ENCODE measurements at places on chromosomes 12 and 14. TPM values are rescaled to one million over a fixed set of nuclear protein-coding genes. Genes with fewer than 3 reads are reported as not detected.

Gene CMKLR1
- 4.5 TPM for total RNA-seq

Gene TMPRSS12
- total RNA-seq = 1.4 TPM

Gene SLC10A1
- not detected for total RNA-seq

DNA sequence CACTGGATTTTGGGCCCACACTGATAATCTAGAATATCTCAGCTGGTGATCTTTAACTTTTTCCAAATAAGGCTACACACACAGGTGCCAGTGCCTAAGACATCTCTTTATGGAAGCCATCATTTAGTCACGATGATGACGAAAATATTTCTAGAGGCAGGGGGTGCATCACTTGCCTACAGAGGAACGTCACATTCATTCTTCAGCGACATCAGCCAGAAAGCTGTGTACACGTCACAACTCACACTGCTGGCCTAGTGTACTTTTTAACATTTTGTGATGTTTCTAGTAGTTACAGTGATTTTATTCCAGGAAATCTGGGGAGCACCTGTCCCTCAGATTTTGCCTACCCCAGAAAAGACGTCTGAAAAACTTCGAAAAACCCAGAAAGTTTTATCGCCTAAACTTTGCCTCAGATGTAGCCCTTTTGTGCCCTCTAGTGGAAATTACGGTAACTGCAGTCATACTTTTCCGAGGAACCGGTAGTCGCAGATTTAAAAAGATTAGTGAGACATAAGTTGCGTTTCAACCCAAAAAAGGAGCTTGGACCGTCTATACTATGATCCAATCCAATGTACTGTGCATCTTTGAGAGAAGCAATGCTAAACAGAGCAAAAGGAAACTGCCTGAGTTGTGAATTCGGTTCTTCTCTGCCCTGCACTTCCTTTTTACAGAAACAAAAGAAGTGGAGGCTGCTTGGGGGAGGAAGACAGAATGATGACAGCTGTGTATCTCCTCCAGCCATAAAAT lies 64.3 kb upstream of the STON2 start:
- DNase-seq = no peak

GRCh38 chr12:20245491-20245890 lies 122.8 kb upstream of the PDE3A start:
- DNase-seq = no peak

- DNase-seq = no peak
Measured at GRCh38 chr14:63863004-63863403, 10.2 kb downstream of the SYNE2 start.

Gene KCNA5
- total RNA-seq = 0.62 TPM

- no peak for DNase-seq
Measured at GRCh38 chr14:95149441-95149840, 7.9 kb downstream of the DICER1 start.

DNA sequence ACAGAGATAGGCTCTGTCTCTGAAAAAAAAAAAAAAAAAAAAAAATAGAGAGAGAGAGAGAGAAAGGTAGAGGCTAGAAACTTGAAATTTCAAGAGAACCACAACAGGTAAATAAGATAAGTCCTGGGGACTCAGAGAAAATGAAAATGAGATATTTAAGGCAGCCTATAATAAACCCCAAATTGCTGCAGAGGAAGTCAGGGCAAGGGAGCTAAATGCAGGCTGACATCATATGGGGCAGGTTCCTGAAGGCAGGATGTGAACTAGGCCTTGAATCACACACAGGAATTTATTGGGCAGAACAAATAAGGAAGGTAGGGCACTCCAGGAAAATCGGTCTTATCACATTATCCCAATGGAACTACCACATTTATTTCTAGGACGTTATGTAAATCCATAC lies 54.9 kb upstream of the NUDT4 start:
- no peak for DNase-seq

Gene NID2
- 0.17 TPM for total RNA-seq

DNA sequence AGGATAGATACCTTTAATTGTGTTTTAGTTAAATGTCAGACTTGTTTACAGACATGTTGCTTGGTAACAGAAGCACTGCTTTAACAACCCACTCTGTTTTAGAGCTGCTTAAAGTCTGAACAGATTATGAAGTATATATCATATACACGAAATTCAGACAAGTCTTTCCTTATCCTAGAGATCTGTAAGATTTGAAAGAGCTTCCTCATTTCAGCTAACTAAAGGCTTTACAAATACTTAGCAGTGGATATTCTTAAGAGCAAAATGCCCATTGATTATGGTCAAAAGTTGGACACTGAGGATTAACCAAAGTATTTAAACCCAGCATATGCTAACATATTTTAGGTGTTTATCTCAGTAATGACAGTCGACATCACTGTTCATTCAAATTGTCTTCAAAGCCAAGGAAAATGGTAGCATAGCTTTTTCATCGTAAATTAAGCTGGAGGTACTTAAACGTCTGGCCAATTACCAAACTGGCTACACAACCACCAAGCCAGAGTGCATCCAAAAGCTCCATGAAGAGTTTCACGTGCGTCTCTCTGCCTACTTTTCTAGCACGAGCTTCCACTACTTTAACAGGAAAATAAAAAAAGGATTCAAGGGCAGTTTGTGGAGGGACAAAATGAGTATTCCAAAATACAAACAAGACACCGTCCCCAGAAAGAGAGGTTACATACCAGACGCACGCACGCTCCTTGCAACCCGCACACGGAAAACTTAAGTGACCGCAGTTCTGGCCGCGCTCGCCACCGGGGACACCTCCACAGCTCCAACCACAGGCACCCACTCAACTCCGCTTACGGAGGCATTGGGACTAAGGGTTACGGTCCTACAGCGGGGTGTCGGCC lies 565 bp downstream of the CEP83 start:
- DNase-seq = no peak

GRCh38 chr14:90585106-90585505 lies 188.3 kb downstream of the CALM1 start:
- DNase-seq = no peak

Gene GPR84
- total RNA-seq = not detected

DNA sequence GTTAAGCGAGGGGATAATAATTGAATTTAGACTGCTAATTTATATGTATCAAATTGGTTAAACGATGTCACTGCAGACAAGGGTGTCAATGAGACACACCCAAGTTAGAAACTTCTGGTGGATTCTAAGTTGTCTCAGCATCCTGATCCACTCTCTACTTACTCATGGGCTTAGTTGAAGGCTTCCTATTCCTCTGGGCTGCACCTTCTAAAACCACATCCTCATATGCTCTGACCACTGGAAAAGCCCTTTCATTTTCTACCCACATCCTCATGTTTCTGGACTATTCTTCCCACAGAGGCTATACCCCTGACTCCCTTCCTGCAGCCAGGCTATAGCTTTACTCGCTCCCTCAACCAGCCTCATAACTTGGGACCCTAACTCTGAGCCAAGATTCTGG lies 493.8 kb downstream of the VRK1 start:
- DNase-seq = no peak

- DNase-seq = no peak
Measured at GRCh38 chr12:13126494-13126893, 23.0 kb upstream of the GSG1 start.

DNA sequence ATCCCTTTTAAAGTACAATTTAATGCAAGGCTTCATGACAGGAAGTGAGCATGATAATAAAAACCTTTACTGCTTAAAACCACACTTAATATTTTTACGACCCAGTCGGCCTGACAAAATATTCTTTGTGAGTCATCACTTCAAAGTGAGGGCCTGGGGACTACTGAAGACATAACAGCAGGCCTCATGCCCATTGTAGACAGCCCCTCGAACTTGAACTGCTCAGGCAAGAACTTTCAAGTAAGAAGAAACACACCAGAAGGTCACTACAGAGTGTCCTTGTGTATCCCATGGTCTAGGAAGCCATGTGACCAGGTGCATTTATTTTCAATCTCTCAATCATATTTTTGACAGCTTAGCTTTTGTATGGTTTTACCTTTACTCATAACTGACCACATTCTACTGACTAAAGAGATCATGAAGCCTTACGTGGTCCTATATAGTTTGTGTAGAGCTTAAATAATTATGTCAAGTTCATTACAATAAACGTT lies 61.4 kb upstream of the MANSC4 start:
- DNase-seq = no peak

Gene SSTR1
- total RNA-seq = 0.36 TPM

Data from lower leg skin (tissue), 4 donors.